GM12878 (cell line): ENCODE measurements at places on chromosomes 3 and 15.

- no peak for DNase-seq
Measured at GRCh38 chr3:167030082-167030725, 349.9 kb downstream of the ZBBX start.

DNA sequence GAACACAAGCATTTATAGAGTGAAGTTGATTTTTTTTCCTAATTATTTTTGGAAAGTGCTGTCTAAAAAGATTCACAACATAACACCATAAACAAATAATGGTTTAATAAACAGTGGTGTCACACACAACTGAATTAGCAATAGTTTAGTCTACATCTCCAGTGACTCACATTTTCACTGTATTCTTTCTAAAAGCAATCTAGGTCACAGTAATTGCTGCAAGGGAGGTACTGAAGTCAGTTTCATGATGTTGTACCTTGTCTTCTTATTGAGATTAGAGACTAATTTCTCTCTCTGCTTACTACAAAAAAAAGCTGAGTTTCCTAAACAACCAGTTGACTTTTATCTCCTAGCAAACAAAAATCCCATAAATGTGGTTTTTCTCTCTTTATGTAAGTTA lies 29.6 kb downstream of the PLSCR4 start:
- DNase-seq, result no peak

DNA sequence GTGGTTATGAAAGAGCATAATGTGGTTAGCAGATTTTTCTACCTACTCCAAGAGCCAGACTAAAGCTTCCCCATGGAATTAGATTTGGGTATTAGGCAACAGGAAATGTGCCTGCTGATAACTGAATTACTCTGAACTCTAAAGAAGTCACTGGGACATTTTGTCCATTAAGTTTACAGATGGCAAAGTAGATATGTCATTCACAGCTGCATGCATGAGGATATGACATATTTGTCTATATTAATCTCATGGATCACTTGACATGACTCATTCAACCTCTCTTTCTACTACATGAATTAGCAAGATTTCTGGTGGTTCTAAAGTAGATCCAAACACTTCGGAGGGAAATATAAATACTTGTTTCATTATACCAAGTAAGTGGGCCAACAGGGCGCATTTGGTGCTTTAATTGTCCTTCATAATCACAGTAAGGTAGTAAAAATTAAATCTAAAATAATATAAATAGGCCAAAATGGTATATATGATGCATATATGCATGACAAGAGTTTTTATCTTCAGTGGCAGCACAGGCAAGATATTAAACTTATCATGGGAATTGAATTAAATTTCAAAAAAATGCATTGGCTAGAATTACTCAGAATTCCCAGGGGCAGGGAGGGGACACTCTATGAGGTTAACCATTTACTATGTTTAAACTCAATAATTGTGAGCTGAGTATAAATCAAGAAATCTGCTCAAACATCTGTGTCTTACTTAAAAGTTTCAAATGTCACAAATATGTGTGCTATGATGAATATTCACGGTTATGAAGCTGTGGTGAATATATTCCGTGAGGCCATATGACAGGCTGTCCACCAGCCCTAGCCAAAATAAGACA lies 365.3 kb upstream of the KCNMB2 start:
- no peak for DNase-seq

- no peak for DNase-seq
Measured at GRCh38 chr3:161275919-161276318, 54.8 kb downstream of the NMD3 start.

- no peak for DNase-seq
Measured at GRCh38 chr15:60656481-60656880, 177.5 kb upstream of the ICE2 start.

- DNase-seq, result no peak
Measured at GRCh38 chr15:41511331-41511898, 2.2 kb downstream of the LTK start.

- DNase-seq, result no peak
Measured at GRCh38 chr3:38658841-38659240, 9.4 kb upstream of the SCN5A start.

GRCh38 chr3:184740509-184741258 lies 28.8 kb upstream of the MAGEF1 start:
- no peak for DNase-seq
